ENCODE measurements at places on chromosomes 2 and 18. TPM values are rescaled to one million over a fixed set of nuclear protein-coding genes. Genes with fewer than 3 reads are reported as not detected.

The TMEM198 gene
- total RNA-seq = 18.3 TPM

The TMEM163 gene
- total RNA-seq = 1.1 TPM

The ARHGAP15 gene
- total RNA-seq = not detected

The CFC1 gene
- 3.1 TPM for total RNA-seq

The SMARCAL1 gene
- 13.1 TPM for total RNA-seq

The PCBP1 gene
- 167 TPM for total RNA-seq

The HJURP gene
- total RNA-seq = 1.7 TPM

The ABHD1 gene
- 2.9 TPM for total RNA-seq

The ANKRD30BL gene
- not detected for total RNA-seq

The SYT4 gene
- 137 TPM for total RNA-seq

The COL4A3 gene
- total RNA-seq = 1.3 TPM

The ACTR3 gene
- total RNA-seq = 86.7 TPM

The QPCT gene
- total RNA-seq = 1.2 TPM

The CYTIP gene
- not detected for total RNA-seq

The LGALSL gene
- total RNA-seq = 17.8 TPM

The CRYGA gene
- total RNA-seq = not detected

The SKA1 gene
- 6.7 TPM for total RNA-seq

The GALR1 gene
- total RNA-seq = 0.22 TPM

The ST6GAL2 gene
- 10.0 TPM for total RNA-seq

The STK36 gene
- 23.3 TPM for total RNA-seq

The CCL20 gene
- not detected for total RNA-seq

The FOXD4L1 gene
- 0.68 TPM for total RNA-seq

The PAX8 gene
- 4.0 TPM for total RNA-seq

The UGT1A9 gene
- 0.27 TPM for total RNA-seq

The IL1F10 gene
- not detected for total RNA-seq

The UGT1A4 gene
- not detected for total RNA-seq

The CCDC74B gene
- 12.6 TPM for total RNA-seq

The CELF4 gene
- total RNA-seq = 7.2 TPM

The MYO7B gene
- total RNA-seq = 0.14 TPM

The ADD2 gene
- 45.5 TPM for total RNA-seq

The TUBA3E gene
- 0.19 TPM for total RNA-seq

The DSC2 gene
- total RNA-seq = 0.05 TPM

The CYS1 gene
- 0.50 TPM for total RNA-seq

The B3GNT7 gene
- 0.50 TPM for total RNA-seq

The AKAIN1 gene
- not detected for total RNA-seq

The SALL3 gene
- total RNA-seq = 0.30 TPM

The HOXD8 gene
- total RNA-seq = 45.0 TPM

The NPHP1 gene
- 6.2 TPM for total RNA-seq

The MYO5B gene
- total RNA-seq = 5.9 TPM

The PROM2 gene
- total RNA-seq = 0.71 TPM

The CABYR gene
- 8.3 TPM for total RNA-seq

The HSBP1L1 gene
- 4.3 TPM for total RNA-seq

The IDH1 gene
- 70.0 TPM for total RNA-seq

The DSG1 gene
- total RNA-seq = 0.13 TPM

The TDRD15 gene
- total RNA-seq = 0.06 TPM

Measured in motor neuron (in vitro differentiated cells).